ENCODE measurements at places on chromosomes 3 and 15.

GRCh38 chr15:58383876-58384275 lies 47.9 kb upstream of the LIPC start:
- DNase-seq, result no peak

DNA sequence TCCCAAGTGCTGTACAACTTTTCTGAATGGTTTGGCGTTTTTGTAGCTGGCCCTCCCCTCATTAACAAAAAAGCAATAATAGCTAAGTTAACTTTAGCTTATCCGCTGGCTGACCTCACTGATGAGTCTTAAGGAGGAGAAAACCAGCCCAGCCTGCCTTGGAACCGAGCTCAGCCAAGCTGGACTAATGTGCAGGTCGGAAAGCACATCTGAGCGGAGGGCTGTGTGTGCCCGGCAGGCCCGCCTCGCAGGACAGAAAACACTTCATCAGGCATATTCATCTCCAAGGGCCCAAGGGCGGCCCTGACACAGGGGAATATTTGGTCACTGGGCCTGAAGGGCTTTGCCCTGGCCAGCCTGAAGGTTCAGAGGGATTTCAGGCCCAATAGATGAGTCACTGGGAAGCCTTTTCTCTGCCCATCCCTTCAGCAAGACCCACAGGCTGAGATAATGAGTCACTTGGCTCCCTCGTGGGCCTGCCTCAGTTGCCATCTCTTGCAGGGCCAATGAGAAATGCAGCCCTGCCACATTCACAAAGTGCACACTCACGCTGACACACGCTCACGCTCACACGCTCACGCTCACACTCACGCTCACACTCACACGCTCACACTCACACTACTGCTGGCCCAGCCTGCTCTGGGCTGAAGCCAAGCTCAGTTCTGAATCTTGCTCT lies 75.1 kb downstream of the SLC12A8 start:
- DNase-seq, result no peak

DNA sequence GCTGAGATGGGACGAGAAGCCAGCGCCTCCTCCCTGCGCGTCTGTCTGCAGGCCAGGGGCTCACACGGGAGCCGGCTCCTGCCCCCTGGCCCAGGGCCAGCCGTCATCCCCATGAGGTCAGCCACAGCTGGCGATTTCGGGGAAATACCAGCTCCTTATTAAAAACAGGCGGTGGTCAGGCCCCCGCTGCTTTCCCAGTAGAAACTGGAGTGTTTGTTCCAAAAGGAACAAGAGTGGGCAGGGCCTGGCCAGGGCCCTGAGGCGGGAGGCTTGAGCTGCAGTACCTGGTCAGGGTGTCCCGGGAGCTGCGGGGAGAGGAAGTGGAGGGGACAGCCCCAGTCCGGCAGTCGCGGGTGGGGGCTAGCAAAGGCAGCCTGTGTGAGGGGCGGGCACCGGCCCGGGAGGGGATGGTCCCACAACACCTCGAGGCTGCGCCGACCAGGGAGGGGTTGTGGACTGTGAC lies 17.8 kb downstream of the MYL3 start:
- DNase-seq, result no peak

DNA sequence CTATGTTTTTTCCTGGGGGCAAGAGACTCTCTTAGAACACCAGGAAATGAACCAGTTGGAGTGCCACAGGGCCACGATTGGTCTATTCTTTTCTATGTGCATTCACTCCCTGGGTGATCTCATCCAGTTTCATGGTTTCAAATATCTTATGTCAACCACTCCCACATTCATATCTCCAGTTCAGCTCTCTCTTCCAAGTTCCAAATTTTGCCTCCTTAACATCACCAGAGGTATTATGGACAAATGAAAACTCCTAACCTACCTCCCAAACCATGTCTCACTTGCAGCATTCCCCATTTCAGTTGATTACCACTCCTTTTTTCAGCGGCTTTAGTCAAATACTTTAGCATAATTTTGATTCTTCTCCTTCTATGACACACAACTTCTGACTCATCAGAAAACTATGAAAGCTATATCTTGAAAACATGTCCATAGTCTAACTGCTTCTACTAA lies 203.1 kb upstream of the SEMA6D start:
- DNase-seq, result no peak

DNA sequence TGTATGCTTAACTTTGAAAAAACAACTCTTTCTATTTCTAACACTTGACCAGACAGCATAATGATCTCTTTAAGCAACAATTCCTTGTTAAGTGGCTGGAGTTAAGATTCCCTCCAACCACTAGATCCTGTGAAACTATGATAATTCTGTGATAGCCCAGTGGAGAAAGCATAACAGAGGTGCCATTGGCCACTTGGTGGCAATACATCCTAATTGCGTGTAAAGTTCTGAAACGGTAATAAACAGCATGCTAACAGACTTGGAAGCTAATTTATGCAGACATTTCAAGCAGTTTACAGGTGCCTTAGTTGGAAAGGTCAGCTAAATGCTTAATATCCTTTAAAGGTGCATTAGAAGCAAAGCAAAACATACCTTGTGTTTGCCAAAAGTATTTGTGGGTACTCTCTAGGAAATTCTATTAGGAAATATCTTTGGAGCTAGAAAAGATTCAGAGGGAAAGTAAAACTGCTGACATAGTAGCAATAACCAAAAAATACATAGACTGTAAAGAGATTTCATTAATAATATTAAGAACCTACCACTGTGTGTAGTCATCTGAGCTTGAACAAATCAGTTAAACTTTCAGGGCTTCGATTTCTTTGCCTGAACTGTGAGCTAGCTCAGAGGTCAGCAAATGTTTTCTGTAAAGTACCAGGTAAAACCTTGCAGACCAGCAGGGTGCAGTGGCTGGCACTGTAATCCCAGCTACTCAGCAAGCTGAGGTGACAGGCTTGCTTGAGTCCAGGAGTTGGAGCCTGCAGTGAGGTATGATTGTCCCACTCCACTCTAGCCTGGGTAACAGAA lies 19.0 kb upstream of the CSTA start:
- no peak for DNase-seq

DNA sequence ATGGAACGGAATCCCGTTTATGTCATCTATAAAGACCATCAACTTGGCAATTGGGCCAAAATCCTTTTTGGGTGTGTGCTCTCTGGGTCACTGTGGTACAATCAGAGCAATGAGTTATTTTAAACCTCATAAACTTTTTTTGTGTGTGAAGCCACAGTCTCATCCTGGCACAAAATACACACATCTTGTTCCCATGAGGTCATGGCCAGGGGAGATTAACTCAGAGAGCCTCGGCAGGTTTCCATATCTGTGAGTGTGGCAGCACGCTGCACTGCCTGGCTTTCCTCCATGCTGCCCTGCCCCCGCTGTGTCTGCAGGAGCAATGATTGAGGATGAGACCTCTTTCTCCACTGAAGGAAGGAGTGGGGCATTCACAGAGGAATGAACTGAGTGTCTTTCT lies 54.0 kb upstream of the DLG1 start:
- no peak for DNase-seq

DNA sequence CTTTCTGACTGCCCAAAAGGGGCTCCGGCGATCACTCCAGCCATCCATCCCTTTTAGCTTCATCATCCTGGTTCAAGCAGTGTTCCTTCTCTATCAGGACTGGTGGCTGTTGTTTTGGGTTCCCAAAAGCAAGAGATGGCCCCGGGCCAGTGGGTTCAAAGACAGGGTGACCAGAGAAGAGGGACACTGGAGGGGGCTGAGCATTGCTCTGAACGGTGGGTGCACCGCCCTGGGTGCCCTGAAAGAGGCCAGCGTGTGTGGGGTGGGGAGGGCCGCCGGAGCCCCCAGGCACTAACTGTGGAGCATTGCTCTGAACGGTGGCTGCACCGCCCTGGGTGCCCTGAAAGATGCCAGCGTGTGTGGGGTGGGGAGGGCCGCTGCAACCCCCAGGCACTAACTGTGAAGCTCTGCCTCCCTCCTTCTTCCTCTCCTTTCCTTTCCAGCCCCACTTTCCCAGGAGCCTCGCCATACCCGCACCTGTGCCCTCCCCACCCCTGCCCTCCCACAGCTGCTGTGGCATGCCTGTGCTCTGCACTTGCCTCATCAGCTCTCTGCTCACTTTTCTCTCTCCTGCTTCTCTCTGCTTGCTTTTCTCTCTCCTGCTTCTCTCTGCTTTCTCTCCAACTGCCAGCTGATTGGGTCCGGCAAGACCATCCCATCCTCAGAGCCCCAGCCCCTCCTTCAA lies 37.4 kb upstream of the OR4F6 start:
- no peak for DNase-seq

DNA sequence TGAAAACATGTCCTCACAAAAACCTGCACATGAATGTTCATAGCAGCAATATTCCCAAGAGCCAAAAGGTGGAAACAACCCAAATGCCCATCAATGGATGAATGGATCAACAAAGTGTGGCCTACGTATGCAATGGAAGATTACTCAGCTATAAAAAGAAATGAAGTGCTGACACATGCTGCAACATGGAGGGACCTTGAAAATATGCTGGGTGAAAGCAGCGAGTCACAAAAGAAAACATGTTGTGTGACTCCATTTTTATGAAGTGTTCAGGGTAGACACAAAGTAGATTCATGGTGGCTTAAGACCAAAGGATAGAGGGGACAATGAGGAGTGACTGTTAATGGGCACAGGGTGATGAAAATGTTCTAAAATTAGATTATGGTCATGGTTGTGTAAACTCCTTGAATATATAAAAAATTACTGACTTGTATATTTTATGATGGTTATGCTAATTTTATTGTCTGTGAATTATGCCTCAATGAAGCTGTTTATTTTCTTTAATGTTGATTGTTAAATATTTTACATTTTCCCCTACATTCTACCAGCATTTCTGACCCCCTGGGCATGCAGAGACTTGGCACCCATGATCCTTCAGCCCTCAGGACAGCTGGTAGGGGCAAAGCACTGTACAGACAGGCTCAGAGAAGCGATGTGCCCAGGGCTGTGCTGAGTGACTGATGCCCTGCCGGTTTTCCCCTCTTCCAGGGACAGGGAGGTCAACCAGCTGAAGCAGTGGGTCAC lies 37.8 kb downstream of the CFAP100 start:
- no peak for DNase-seq

GRCh38 chr15:48355377-48355776 lies 24.1 kb downstream of the DUT start:
- no peak for DNase-seq

- no peak for DNase-seq
Observed at GRCh38 chr15:80852676-80853075, 73.5 kb downstream of the CEMIP start.

GRCh38 chr3:138684396-138684795 lies 75.8 kb downstream of the FAIM start:
- no peak for DNase-seq

DNA sequence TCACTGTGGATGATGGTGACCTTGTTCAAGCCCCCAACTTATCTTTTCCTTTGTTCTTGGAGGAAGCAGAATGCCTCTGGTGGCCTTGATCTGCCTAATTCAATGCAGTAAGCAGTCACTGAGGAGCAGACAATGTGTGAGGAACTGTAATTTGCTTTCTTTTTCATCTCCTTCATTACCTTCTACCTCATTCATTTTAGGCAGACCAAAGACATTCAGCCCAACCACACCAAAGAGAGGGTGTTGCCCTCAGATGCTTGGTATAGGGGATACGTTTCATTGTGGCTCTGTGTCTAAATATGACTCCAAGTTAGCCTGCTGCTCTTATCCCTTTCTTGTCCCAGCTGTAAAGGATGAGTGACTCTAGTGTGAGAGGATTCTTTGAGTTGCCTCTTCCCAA lies 15.3 kb downstream of the EXOSC7 start:
- no peak for DNase-seq

GRCh38 chr3:14481646-14482036 lies 58.5 kb downstream of the GRIP2 start:
- no peak for DNase-seq

GRCh38 chr3:108035751-108036150 lies 55.1 kb downstream of the CD47 start:
- no peak for DNase-seq

DNA sequence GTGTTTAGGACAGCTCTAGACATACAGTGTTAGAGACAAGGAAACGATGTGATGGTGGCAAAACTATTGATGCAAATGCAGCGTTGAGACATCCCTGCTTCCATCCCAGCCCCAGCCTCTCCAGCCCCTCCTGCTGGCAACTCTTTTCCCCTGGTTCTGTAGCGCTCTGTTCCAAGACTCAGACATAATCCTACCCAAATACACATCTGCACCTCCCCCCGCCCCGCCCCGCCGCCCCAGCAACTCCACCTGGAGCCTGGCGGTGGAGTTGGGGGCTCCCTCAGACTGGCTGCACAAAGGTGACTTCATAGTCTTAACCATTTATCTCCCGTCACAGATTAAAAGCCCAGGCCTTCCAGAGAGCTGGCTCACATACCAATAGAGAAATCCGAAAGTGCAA lies 7.2 kb upstream of the SEC22A start:
- DNase-seq, result no peak

DNA sequence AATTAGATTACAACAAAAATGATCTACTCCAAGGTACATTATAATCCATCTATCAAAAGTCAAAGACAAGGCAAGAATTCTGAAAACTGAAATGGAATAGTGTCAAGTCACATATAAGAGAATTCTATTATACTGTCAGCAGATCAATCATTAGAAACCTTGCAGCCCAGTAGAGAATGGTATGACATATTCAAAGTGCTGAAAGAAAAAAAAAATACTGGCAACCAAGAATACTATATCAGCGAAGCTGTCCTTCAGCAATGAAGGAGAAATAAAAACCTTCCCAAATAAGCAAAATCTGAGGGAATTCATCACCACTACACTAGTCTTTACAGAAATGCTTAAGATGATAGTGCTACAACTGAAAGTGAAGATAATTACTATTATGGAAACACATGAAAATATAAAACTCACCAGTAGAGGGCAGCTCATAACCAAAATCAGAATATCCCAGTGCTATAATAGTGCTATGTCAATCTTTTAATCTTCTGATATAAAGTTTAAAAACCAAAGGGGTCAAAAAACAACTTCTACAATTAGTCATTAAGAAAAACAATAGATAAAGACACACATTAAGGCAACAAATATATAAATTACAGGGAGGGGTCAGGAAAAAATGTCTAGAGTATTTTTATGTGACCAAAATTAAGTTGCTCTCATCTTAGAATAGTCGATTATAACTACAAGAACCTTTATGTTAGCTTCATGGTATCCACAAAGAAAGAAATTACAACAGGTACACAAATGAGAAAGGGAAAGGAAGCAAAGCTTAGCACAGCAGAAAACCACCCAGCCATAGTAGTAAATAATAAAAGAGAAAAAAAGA lies 190.7 kb upstream of the CNTN6 start:
- DNase-seq, result no peak

- DNase-seq, result no peak
Observed at GRCh38 chr15:90059208-90059985, 42.9 kb downstream of the IDH2 start.

- no peak for DNase-seq
Observed at GRCh38 chr3:143483214-143483613, 363.6 kb downstream of the CHST2 start.

GRCh38 chr15:58558777-58559176 lies 127.0 kb downstream of the LIPC start:
- no peak for DNase-seq

DNA sequence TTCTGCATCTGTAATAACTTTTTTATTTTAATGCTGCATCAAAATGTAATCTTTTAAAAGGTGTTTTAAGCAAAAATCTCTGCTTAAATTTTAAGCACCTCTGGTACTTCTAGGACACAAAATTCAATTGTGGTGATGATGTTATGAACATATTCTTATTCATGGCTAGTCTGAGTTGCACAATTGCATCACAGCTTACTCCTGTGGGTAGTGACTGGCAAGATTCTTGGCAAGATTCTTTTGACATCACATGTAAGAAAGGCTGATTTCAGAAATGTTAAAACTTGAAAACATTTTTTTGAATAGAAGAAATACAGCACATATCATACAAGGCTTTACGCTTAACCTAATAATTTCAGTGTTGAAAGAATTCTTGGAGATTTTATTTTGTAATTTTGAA lies 35.7 kb downstream of the IQCH start:
- no peak for DNase-seq

Data from activated CD8-positive, alpha-beta memory T cell treated with anti-CD3 and anti-CD28 coated beads for 1 hour (primary cell).